Cerebellar cortex (tissue), 1 donor: ENCODE measurements at places on chromosomes 5 and 9.
A peak's percentile ranks its signal among the peaks of the same experiment; 100 is the strongest.

- DNase-seq, result no peak
Observed at GRCh38 chr9:119333507-119334229, 35.6 kb downstream of the BRINP1 start.

DNA sequence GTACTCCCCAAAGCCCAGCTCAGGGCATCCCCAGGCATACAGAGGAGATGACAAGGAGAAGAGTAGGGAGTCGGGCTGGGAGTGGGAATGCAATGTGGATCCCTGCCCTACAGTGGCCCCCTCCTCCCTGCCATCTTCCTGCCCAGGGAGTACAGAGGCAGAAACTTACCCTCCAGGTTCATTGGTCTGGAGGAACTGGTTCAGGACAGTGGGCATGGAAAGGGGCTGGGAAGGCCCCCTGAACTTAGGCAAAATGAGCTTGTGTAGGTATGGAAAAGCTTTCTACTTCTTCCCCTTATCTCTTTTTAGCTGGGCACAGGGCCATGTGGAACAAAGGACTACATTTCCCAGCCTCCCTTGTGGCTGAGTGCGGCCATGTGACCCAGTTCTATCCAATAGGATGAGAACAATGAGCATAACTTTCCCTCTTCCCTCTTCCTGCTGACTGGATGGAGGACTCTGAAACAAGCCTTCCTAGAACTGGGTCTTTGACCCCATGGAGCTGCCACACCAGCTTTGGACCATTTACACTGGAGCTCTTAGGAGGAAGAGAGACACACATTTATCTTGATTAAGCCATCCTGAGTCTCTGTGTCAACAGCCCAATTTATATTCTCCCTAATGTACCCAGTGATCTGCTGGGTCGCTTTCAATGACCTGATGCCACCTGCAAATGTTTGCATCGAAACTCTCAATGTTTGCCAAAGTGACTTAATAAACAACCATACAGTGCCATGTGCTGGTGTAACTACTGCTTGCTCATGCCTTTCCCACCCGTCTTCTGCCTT lies 25.0 kb upstream of the HMCN2 start:
- DNase-seq, result peak; percentile 89

DNA sequence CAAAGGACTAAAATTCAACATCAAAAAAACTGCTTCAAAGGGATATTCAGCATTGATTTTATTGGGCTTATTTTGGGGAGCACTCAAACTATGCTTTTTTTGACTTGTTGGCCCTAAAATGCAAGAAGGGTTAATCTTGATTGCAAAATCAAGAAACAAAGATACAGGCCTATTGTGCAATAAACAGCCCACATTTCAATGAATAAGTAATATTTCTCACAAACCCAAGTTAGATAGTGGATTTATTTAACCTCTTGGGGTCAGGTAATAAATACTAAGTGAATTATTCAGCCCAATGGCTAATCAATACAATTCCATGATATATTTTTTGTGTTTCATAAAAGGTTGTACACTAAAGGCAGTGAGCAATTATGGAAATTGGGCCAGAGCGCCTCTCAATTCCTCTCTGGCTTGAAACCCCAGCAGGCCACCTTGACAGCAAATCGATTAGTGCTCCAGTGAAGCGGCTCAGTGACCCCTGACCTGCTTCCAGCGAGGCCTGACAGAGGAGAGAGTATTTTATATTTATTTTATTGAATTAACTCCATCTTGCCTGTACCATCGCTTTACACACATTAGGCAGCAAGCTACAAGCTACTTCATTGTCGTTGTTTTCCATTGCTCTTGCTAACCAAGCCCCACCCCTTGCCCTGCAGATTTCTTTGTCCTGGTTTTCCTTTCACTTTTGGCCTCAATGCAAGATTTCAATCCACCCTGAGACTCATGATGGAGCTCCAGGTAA lies 65.5 kb downstream of the EBF1 start:
- DNase-seq, result no peak

DNA sequence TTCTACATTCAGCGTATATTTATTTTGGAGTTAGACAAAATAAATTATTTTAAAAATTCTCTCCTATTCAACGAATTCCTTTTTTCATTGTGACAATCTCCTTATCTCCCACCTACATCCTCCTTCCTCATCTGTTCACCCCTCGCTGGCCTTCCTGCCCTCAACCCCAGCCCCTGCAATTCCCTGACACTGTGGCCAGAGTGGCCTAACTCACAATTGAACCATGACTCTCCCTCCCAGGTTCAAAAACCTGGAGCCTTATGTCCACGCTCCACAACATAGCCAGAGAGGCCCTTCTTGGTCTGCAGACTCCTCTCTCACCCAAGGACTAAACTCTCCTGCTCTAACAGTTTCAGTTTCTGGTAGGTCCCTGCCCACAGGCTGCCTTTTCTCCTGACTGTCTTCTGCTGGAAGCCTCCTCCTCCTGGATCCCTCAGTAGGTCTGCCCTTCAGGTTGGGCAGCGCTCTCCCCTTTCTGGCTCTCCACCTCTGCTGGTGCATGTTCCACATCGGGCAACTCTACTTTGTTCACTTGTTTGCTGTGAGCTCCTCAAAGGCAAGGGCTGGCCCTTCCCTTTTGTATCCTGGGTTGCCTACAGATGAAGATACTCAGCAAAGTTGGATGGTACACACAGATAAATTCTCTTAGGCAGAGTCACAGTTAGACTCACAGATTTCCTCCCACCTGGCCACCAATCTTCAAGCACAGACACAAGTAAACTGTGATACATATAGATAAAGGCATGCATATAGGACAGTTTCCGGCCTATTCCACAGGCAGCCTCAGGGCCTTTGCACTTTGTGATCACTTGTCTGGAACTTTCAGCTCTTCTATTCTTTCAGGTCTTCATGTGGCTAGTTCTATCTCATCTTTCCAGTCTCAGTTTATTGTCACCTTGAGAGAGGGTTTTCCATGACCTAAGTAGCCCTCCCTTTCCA lies 19.8 kb upstream of the MYORG start:
- no peak for DNase-seq

GRCh38 chr5:107776922-107777740 lies 106.4 kb upstream of the EFNA5 start:
- no peak for DNase-seq

DNA sequence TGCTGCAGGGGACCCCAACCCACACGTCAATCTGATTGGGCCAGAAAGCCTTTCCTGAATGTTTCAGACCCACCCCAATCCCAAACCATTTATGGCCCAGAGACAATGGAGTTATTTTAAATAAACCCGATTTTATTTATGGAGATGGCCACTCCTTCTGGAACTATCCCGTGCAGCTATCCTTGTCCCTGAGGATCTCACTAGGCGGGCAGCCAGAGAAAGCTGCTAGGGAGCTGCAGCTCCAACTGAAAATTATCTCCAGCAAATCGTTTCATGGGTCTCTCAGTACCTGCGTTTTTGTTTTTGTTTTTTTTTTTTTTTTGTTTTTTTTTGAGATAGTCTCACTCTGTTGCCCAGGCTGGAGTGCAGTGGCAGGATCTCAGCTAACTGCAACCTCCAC lies 23.0 kb downstream of the C1QTNF2 start:
- DNase-seq, result no peak

- no peak for DNase-seq
Observed at GRCh38 chr9:108836781-108837180, 19.0 kb downstream of the ACTL7B start.

DNA sequence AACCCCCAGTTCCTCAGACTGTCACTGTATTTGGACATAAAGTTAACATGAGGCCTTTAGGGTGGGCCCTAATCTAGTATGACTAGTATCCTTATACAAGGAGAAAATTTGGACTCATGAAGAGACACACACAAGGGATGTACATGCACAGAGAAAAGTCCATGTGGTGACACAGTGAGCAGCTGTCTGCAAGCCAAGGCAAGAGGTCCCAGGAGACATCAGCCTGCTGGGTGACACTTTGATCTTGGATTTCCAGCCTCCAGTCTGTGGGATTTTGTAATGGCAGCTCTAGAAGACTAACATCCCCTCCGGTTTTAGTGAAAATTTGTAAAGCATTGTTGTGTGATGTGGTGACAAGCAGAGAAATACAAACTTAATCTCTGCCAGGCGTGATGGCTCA lies 66.1 kb downstream of the RAI14 start:
- DNase-seq, result no peak

GRCh38 chr5:6631441-6631840 lies 1.4 kb downstream of the NSUN2 start:
- DNase-seq, result no peak

- no peak for DNase-seq
Observed at GRCh38 chr9:109861499-109861898, 81.5 kb downstream of the PALM2AKAP2 start.

- no peak for DNase-seq
Observed at GRCh38 chr5:1268666-1269065, 26.2 kb downstream of the TERT start.

GRCh38 chr5:137714946-137715345 lies 20.9 kb downstream of the KLHL3 start:
- DNase-seq, result no peak

GRCh38 chr9:37035648-37036370 lies 1.7 kb upstream of the PAX5 start:
- DNase-seq, result no peak
